ENCODE measurements at places on chromosomes 16 and 17. TPM values are rescaled to one million over a fixed set of nuclear protein-coding genes. Genes with fewer than 3 reads are reported as not detected.

GRCh38 chr16:23155445-23156049 lies 6.3 kb upstream of the USP31 start:
- H3K36me3 ChIP-seq, result no peaks in the 10 kb centered on the region
- DNase-seq, result peak; percentile 9
- no peaks in the 10 kb centered on the region for H3K27me3 ChIP-seq
- no peak overlapping the region for H3K27ac ChIP-seq

DNA sequence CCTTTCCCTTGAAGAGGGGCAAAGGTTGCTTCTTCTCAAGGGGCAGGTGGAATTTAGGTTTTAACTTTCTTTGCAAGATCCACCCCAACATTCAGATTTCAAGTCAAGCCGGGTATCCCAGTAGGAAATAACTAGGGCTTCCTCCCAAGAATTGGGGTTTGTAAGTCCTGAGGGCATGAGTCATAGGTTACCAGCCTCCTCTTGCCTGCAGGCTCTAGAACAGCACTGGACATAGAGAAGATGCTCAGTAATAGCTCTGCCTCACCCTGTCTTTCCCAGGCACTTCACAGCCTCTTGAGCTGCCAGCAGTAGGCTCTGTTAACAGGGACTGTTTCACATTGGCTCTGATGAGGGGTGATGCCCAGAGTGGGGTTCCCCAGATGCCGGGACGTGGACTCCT lies 35.8 kb upstream of the ZFP90 start:
- H3K4me3 ChIP-seq, result no peak overlapping the region
- H3K4me1 ChIP-seq, result no peaks in the 10 kb centered on the region
- H3K27me3 ChIP-seq, result no peaks in the 10 kb centered on the region

GRCh38 chr17:82440991-82441627 lies 9.4 kb downstream of the CYBC1 start:
- H3K4me3 ChIP-seq, result no peak overlapping the region
- peaks cover 13% of the 10 kb centered on the region for H3K36me3 ChIP-seq
- peak overlapping the region; percentile 41 for H3K27ac ChIP-seq
- H3K27me3 ChIP-seq, result no peaks in the 10 kb centered on the region

DNA sequence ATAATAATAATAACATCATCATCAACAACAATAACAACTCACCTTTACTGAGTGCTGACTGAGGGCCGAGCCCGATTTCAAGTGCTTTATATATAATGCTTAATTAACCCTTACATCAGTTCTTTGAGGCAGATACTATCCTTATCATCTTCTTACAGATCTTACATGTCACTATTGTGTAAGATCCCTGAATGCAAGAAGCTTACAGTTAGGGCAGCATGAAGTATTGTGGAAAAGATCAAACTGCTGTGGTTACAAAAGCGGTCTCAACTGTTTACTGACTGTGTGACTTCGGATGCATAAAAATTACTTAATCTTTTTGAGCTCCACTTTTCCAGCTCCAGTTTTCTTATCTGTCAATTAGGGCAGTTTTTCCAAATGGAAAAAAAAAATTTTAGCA lies 3.3 kb downstream of the VAT1 start:
- H3K27me3 ChIP-seq, result no peaks in the 10 kb centered on the region
- H3K4me1 ChIP-seq, result peaks cover 26% of the 10 kb centered on the region
- H3K36me3 ChIP-seq, result no peaks in the 10 kb centered on the region
- H3K27ac ChIP-seq, result no peak overlapping the region

- no peaks in the 10 kb centered on the region for H3K36me3 ChIP-seq
- no peaks in the 10 kb centered on the region for H3K4me1 ChIP-seq
- H3K27ac ChIP-seq, result no peak overlapping the region
- DNase-seq, result no peak
- H3K27me3 ChIP-seq, result no peaks in the 10 kb centered on the region
- H3K4me3 ChIP-seq, result no peak overlapping the region
These were observed 148.2 kb upstream of the HS3ST2 start for GRCh38 chr16:22665803-22666202.

- H3K4me3 ChIP-seq, result no peak overlapping the region
- DNase-seq, result no peak
- no peaks in the 10 kb centered on the region for H3K36me3 ChIP-seq
- no peaks in the 10 kb centered on the region for H3K4me1 ChIP-seq
- H3K27me3 ChIP-seq, result no peaks in the 10 kb centered on the region
- no peak overlapping the region for H3K27ac ChIP-seq
These were observed 28.1 kb upstream of the MAPK3 start for GRCh38 chr16:30151091-30151490.

GRCh38 chr17:60087882-60088669 lies 9.4 kb upstream of the HEATR6 start:
- H3K36me3 ChIP-seq, result peaks cover 6% of the 10 kb centered on the region
- no peak overlapping the region for H3K27ac ChIP-seq
- H3K27me3 ChIP-seq, result peaks cover 7% of the 10 kb centered on the region
- peaks cover 5% of the 10 kb centered on the region for H3K4me1 ChIP-seq
- no peak overlapping the region for H3K4me3 ChIP-seq

DNA sequence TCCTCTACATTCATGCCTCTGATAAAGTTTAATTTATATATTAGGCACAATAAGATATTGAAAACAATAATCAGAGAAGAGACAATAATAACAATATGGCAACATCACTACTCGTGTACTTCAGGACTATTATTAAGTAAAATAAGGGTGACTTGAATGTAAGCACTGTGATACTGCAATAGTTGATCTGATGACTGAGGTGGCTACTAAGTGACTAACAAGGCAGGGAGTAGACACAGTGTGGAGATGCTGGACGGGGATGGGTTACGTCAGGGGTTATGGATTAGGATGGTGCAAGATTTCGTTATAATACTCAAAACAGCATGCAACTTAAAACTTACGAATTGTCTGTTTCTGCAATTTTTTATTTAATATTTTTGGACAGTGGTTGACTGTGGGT lies 32.5 kb downstream of the CYLD start:
- DNase-seq, result no peak
- peaks cover 70% of the 10 kb centered on the region for H3K4me1 ChIP-seq
- no peak overlapping the region for H3K4me3 ChIP-seq
- H3K36me3 ChIP-seq, result peaks cover 24% of the 10 kb centered on the region
- no peak overlapping the region for H3K27ac ChIP-seq
- no peaks in the 10 kb centered on the region for H3K27me3 ChIP-seq

DNA sequence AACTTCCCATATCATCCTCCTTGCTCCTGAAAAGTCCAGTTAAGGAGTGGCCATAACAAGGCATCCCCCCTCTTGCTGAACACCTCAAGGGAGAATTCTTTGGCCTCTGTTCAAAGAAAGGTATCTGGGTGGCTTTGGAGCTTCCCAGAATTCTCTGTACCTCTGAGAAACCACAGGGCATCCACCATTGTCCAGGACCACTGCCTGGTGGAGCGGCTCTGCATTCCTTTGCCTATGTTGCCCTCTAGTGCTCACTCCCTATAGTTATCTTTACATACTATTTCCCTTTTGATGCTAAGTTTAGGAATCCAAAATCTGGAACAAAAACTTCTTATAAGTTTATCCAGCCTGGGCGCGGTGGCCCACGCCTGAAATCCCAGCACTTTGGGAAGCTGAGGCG lies 30.3 kb downstream of the CHD9NB start:
- no peaks in the 10 kb centered on the region for H3K4me1 ChIP-seq
- H3K27ac ChIP-seq, result no peak overlapping the region
- no peak overlapping the region for H3K4me3 ChIP-seq
- H3K36me3 ChIP-seq, result no peaks in the 10 kb centered on the region
- peaks cover 6% of the 10 kb centered on the region for H3K27me3 ChIP-seq

DNA sequence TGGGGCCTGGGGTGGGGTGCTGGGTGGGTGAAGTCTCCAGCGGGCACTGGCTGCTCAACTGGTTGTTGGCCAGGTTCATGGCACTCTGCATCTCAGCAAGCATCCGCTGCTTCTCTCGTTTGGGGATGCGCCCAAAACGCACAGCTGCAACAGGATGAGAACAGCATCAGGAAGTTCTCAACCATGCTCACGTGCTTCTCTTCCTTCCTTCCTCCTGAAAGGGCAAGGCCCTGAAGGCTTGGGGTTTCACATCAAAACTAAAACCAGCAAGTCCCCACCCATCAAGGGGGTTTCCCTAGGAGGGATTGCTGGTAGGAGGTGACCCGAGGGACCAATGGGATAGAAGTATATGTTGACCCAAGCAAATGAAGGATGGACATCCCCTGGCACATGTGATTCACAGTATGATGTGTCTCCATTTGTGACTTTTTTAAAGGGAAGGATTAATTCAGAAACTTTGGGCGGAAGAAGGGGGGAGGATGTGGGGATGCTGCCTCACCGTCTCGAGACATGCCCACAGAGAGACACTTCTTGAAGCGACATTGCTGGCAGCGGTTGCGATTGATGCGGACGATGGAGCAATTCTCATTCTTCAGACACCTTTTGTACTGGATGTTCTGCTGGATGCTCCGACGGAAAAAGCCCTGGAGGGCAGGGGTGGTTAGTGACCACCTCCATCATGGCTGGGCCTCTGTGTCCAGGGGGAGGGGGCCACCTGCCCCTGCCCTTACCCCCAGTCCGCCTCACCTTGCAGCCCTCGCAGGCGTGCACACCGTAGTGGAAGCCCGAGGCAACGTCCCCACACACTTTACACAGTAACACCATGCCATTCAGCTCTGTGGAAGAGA lies 4.2 kb downstream of the NR1D1 start:
- no peaks in the 10 kb centered on the region for H3K27me3 ChIP-seq
- peak overlapping the region; percentile 95 for H3K27ac ChIP-seq
- peak overlapping the region; percentile 75 for H3K4me3 ChIP-seq
- H3K36me3 ChIP-seq, result peaks cover 42% of the 10 kb centered on the region
- DNase-seq, result peak; percentile 94

- no peak for DNase-seq
- no peaks in the 10 kb centered on the region for H3K27me3 ChIP-seq
- H3K36me3 ChIP-seq, result peaks cover 5% of the 10 kb centered on the region
- no peak overlapping the region for H3K27ac ChIP-seq
These were observed 3.4 kb downstream of the ARL16 start for GRCh38 chr17:81680150-81680549.

- DNase-seq, result no peak
- H3K4me1 ChIP-seq, result peaks cover 94% of the 10 kb centered on the region
- H3K27ac ChIP-seq, result peak overlapping the region; percentile 38
- H3K36me3 ChIP-seq, result peaks cover 16% of the 10 kb centered on the region
These were observed 13.5 kb downstream of the ANKRD11 start for GRCh38 chr16:89476811-89477261.

DNA sequence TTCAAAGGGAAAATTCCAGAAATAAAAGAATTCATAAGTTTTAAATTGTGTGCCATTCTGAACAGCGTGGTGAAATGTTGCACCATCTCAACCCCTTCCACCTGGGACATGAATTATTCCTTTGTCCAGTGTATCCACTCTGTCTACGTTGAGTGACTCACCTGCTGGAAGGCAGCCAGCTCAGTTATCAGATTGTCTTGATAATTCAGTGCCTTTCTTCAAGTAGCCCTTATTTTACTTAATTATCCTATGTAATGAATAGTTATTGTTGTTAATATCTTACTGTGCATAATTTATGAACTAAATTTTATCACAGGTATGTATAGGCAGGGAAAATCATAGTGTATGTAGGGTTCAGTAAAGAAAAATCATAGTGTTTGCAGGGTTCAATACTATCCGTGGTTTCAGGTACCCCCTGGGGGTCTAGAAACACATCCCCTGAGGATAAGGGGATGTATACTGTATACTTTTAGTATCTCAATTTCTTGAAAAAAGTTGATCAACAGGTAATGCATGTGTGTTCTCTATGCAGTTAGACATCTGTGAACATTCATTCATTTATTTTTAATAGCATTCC lies 7.7 kb upstream of the PCTP start:
- H3K4me3 ChIP-seq, result no peak overlapping the region
- H3K27ac ChIP-seq, result no peak overlapping the region
- no peak for DNase-seq
- H3K4me1 ChIP-seq, result no peaks in the 10 kb centered on the region
- peaks cover 24% of the 10 kb centered on the region for H3K27me3 ChIP-seq

DNA sequence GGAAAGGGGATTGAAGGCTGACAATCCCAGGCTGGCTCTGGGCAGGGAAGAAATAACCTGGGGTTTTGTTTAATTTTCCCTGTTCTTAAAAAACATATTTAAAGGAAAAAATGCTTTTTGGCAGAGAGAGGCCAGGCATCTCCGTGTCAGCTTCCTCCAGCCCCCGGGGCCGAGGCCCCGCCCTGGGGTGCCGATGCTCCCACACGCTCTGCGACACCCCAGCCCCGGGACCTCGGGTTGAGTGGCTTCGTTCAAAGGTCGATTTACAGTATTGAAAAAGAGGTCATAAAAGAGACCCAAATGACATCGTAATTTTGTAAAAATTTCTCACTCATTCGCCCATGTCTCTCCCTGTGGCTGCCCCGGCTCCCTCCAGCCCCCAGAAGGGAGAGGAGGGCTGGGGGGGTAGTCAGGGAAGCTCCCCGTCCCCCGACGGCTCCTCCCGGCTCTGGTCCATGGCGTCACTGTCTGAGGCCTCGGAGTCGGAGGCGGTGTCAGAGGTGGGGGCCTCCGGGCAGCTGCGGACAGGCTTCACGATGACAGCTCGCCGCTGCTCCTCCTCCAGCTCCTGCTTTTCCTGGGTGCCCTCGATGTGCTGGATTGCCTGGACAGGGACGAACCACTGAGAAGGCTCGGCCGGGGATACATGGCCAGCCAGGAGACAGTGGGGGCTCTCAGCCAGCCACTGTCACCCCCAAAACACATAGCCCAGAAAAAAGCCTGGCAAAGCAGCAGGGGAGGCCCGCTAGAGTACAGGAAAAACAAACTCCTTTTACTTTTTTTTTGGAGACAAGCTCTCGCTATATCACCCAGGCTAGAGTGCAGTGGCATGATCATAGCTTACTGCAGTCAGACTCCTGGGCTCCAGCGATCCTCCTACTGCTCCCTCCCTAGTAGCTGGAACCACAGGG lies 14.9 kb downstream of the TFAP4 start:
- no peaks in the 10 kb centered on the region for H3K27me3 ChIP-seq
- peaks cover 5% of the 10 kb centered on the region for H3K4me1 ChIP-seq
- peaks cover 18% of the 10 kb centered on the region for H3K36me3 ChIP-seq
- no peak overlapping the region for H3K27ac ChIP-seq
- DNase-seq, result no peak

DNA sequence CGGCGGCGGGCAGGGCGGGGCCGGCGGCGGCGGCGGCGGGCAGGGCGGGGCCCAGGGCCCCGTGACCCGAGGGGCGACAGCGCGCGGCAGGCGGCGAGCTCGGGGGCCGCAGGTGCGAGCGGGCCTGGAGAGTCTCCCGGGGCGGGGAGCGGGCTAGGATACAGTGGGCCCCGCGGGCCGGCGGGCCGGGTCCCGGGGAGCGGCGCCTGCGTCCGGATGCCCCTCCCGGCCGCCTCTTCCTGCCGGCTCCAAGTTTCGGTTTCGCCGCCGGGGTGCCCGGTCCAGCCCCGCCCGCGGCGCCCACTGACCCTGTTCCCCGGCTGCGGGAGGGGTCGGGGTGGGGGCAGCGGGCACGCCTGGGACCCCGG lies at the start of gene RNF213:
Gene RNF213 (plus strand): TSS at position 62 of the 368 bp plus-strand sequence. CDS start 2,830 bp downstream, outside the sequence.
- H3K36me3 ChIP-seq, result peaks cover 26% of the 10 kb centered on the region
- peak within 1 kb of the TSS; percentile 96 for H3K4me3 ChIP-seq
- DNase-seq, result peak; percentile 42
- H3K4me1 ChIP-seq, result peaks cover 69% of the 10 kb centered on the region
- H3K27me3 ChIP-seq, result no peaks in the 10 kb centered on the region

GRCh38 chr17:57442401-57442823 lies 186.1 kb downstream of the MSI2 start:
- H3K4me3 ChIP-seq, result no peak overlapping the region
- no peaks in the 10 kb centered on the region for H3K27me3 ChIP-seq

The BAHCC1 gene
- total RNA-seq, result not detected

The KCNJ2 gene
- total RNA-seq, result not detected

The C16orf96 gene
- total RNA-seq, result 0.30 TPM

The KIF1C gene
- total RNA-seq, result 30.5 TPM

The TMEM238L gene
- total RNA-seq, result not detected

The TMC7 gene
- not detected for total RNA-seq

The SOX15 gene
- total RNA-seq, result 0.20 TPM

The LPO gene
- total RNA-seq, result not detected

The KRTAP9-4 gene
- total RNA-seq, result not detected

All from activated naive CD4-positive, alpha-beta T cell treated with anti-CD3 and anti-CD28 coated beads for 36 hours (primary cell).